ENCODE measurements at places on chromosomes 7 and 10. TPM values are rescaled to one million over a fixed set of nuclear protein-coding genes. Genes with fewer than 3 reads are reported as not detected.

- DNase-seq, result no peak
These were observed 32.1 kb downstream of the UMAD1 start for GRCh38 chr7:7672545-7673239.

- no peak for DNase-seq
These were observed 7.6 kb downstream of the ARL5B start for GRCh38 chr10:18666810-18667209.

DNA sequence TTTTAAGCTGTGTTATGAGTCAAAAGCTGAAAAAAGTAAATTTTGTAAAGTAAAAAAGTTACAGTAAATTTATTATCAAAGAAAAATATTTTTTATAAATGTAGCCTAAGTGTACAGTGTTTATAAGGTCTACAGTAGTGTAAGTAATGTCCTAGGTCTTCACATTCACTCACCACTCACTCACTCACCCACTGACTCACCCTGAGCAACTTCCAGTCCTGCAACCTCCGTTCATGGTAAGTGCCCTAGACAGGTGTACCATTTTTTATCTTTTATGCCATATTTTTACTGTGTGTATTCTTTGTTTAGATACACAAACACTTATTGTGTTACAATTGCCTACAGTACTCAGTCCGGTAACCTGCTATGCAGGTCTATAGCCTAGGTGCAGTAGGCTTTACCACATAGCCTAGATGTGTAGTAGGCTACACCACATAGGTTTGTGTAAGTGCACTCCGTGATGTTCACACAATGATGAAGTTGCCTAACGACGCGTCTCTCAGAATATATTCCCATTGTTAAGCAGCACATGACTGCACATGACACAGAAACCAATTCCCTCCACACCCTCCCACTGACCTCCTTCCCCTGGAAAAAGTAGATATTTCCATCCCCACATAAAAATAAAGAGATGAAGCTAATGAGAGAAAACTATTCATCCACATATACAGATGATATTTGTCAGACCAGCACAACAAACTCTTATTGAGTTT, 44.8 kb upstream of the FGL2 start:
- no peak for DNase-seq

DNA sequence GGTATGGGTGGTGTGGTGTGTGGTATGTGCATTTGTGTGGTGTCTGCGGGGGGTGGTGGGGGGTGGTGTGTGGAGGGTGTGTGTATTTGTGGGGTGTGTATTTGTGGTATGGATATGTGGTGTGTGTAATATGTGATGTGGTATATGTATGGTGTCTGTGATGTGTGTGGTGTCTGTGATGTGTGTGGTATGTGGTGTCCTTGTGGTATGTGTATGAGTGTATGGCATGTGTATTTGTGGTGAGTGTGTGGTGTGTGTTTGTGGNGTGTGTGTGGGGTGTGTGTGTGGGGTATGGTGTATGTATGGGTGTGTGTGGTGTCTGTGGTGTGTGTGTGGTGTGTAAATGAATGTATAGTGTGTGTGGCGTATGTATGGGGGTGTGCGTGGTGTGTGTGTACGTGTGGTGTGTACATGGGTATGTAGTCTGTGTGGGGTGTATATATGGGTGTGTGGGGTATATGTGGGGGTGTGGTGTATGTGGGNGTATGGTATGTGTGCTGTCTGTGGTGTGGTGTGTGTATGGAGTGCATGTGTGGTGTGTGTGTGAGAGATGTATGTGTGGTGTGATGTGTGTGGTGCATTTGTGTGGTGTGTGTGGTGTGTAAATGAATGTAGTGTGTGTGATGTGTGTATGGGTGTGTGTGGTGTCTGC, 27.1 kb upstream of the CHST15 start:
- no peak for DNase-seq

Gene PKD2L1
- not detected for total RNA-seq

Gene PTF1A
- not detected for total RNA-seq

Gene CALML3
- total RNA-seq, result not detected

Gene TMEM273
- not detected for total RNA-seq

All from HT-29 (cell line).